ENCODE measurements at places on chromosomes 7 and 10. TPM values are rescaled to one million over a fixed set of nuclear protein-coding genes. Genes with fewer than 3 reads are reported as not detected.
A peak's percentile ranks its signal among the peaks of the same experiment; 100 is the strongest.

Gene ZNF33A
- total RNA-seq = 33.8 TPM

DNA sequence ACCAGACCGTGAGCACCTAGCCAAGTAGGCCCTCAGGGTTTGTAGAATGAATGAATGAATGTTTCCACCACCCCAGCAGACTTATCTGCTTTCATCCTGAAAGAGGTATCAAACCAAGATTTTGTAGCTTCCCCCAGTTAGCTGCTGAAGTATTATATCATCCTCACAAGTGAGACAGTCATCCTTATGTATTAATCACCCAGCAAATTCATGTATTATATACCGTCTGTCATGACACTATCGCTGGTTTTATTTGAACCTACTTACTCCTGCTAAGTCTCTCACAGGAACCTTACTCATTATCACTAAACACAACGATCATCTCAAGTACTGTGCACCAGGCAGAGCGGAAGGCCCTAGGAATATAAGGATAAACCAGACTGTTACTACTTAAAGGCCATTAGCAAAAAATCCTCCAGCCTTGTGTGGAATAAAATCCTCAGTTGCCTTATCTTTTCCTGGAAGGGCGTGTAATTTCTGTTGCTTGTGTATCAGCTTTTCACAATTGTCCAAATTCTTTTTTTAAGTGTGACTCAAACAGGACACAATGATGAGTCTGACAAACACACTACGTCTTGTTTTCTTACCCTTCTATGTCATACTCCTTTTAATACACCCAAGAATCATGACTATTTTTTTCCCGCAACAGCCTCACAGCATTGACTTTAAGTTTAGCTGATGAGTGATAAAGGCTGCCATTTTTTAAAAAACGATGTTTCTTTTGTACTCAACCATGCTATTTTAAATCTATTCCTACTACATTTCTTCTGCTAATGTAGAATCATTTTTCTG, 176.1 kb upstream of the KLF14 start:
- H3K4me1 ChIP-seq = no peaks in the 10 kb centered on the region
- no peaks in the 10 kb centered on the region for H3K36me3 ChIP-seq
- no peaks in the 10 kb centered on the region for H3K27me3 ChIP-seq

DNA sequence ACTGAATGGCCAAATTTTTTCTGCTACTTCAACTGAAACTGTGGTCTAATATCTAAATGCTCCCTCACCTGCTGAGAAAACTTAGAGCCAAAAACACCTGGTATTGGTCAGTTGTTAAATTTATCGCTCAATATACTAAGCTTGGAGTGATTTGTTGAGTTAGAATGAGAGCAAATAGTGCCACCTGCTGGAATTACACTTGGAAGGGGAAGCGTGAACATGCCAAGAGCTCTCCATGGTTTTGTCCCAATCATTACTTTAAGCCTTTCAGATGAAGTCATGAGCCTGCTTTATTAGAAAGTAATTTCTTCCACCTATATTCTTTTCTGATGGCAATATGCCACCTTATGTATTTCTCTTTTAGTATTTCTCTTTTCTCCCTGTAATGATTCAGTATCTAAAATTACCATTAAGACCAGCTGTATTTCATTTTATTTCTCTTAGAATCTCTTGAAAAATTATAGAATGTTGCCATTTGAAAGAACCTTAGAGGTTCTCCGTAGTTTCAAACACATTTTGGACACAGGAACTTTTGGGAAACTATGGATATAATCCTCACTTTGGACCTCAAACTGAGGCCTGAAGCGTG, 447.8 kb upstream of the C7orf33 start:
- no peaks in the 10 kb centered on the region for H3K27me3 ChIP-seq
- no peak overlapping the region for H3K4me3 ChIP-seq
- H3K36me3 ChIP-seq = no peaks in the 10 kb centered on the region

DNA sequence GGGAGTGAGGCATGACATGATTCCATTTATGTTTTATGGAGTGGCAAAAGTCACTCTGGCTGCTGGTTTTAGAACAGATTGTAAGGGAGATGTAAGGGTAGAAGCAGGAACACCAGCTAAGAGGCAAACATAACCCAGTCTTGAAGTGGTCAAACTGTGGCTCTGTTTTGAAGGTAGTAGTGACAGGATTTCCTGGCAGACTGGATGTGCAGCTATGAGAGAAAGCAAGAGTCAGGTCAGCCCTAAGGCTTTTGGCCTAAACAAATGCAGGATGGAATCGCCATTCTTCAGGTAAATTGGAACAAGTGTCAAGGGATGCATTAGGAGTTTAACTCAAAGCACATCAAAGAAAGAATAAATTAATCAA, 175.3 kb upstream of the AGR3 start:
- H3K4me1 ChIP-seq = no peaks in the 10 kb centered on the region
- H3K27ac ChIP-seq = no peak overlapping the region
- H3K4me3 ChIP-seq = no peak overlapping the region
- no peaks in the 10 kb centered on the region for H3K27me3 ChIP-seq
- no peak for DNase-seq
- no peaks in the 10 kb centered on the region for H3K36me3 ChIP-seq

DNA sequence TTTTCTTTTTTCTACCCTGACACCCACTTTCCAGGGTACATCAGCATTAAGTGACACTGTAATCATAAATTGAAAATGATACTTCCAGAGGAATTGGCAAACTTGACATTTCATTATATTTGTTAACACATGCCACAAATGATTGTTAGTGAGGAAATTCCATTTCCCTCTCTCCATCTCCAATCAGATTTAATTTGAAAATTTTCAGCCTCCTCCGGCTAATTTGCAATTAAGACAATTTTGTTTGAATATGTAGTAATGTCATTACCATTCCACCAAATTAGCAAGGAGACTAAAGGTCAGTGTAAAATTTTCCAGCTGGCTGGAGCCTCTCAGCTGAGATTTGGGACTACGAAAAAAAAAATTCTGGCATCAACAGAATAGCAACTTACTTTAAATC, 242.7 kb downstream of the FOXP2 start:
- no peak overlapping the region for H3K4me3 ChIP-seq
- no peaks in the 10 kb centered on the region for H3K4me1 ChIP-seq
- DNase-seq = no peak
- no peak overlapping the region for H3K27ac ChIP-seq
- H3K27me3 ChIP-seq = no peaks in the 10 kb centered on the region

Gene CPEB3
- 15.2 TPM for total RNA-seq

Gene ASB4
- not detected for total RNA-seq

DNA sequence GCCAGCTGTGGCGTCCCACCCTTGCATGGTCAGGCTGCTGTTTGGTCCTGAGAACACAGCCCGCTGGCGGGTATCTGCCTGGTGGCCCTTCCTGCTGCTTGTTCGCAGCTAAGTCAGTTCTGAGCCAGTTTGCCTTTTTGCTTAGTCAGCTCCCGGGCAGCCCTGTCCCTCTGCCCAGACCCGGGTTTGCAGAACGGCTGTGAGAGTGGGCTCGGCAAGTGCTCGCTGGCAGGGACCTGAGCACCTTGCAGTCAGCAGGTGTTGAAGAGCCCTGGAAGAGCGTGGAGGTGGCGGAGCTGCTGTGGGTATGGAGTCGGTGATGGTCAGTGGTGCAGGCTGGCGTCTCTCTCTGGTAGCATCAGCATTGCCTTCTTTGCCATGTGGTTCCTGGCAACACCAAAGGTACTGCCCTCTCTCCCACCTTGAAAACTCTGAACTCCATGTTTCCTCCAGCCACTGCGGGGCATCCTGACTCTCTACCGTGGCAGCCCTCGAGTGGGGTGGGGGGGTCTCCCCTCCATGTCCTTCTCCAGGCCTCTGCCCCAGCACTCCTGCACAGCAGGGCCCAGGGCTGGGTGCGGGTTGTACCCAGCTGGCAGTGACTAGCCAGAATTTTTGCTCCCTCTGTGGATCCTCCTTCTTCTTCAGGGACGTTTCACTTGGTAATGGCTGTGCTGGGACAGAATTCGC, 4.6 kb downstream of the INPP5A start:
- H3K27me3 ChIP-seq = no peaks in the 10 kb centered on the region
- no peak overlapping the region for H3K4me3 ChIP-seq
- no peaks in the 10 kb centered on the region for H3K36me3 ChIP-seq
- H3K27ac ChIP-seq = no peak overlapping the region

GRCh38 chr10:48605786-48606529, 1.1 kb upstream of the ARHGAP22 start:
- no peak overlapping the region for H3K27ac ChIP-seq
- no peaks in the 10 kb centered on the region for H3K36me3 ChIP-seq
- no peak overlapping the region for H3K4me3 ChIP-seq
- no peak for DNase-seq
- no peaks in the 10 kb centered on the region for H3K27me3 ChIP-seq

Gene RELN
- total RNA-seq = 3.2 TPM

- no peak overlapping the region for H3K27ac ChIP-seq
- no peak overlapping the region for H3K4me3 ChIP-seq
- H3K36me3 ChIP-seq = no peaks in the 10 kb centered on the region
- no peak for DNase-seq
Observed at GRCh38 chr10:131760416-131761166, 140.2 kb upstream of the PPP2R2D start.

DNA sequence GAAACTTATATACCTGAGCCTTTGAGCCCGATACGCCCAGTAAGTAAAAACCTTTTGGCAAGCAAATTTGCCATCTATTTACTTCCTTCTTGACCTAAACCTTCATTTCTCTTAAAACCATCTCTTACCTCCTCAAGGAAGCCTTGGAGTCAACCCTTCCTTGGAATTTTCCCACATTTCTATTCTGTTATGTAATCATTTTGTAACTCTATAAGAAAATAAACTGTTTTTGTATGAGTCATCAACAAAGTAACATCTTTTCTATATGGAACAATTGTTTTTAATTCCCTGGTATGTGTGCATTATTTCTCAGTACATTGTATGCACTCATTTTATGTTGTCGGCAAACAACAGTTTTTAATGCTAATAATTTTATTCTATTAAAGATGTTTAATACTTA, 162.0 kb downstream of the TEX36 start:
- no peak for DNase-seq
- no peak overlapping the region for H3K4me3 ChIP-seq
- no peak overlapping the region for H3K27ac ChIP-seq
- H3K4me1 ChIP-seq = no peaks in the 10 kb centered on the region

Gene GAD2
- not detected for total RNA-seq

Gene GNGT1
- total RNA-seq = not detected

Gene TMEM270
- total RNA-seq = not detected

DNA sequence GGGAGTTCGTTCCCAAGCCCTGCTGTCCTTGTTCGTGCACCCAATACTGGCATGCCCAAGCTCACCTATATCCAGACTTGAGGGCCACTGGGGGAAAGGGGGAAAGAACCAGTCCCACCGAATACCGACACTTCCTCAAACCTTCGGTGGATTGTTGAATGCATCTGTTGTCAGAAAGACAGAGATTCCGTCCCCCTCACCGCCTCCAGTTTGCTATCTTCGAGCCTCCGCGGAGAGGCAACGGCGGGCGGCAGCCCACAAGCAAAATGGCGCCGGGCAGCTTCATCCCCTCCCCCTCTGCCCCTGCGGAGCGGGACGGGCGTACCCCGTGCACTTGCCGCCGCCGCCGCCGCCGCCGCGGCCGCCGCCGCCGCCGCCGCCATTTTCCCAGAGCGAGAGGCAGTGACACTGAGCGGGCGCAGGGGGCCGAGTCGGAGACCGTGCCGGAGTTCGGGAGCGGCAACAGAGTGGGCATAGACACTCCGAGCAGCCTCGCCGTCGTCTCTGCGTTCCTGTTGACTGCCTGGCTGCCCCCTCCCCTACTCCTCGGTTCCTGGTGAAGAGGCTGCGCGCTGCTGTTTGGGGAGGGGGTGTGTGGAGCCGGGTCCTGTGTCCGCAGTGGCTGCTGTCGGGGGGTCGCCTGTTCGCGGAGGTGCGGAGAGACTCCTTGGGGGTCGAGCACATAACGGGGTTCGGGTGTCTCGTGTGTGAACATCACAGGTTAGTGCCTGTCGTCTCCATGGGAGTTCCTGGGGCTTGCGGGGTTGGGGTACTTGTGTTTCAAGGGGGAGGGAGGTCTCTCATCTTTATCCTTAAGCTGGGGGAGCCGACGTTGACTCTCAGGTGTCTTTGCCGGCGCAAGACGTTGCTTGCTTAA, at the start of gene KMT2E:
TSS of gene KMT2E (plus strand) at position 390 of the 877 bp plus-strand sequence. CDS start 26,748 bp downstream, outside the sequence.
- H3K27me3 ChIP-seq = no peaks in the 10 kb centered on the region
- H3K27ac ChIP-seq = peak within 1 kb of the TSS; percentile 98
- H3K4me1 ChIP-seq = no peaks in the 10 kb centered on the region
- no peaks in the 10 kb centered on the region for H3K36me3 ChIP-seq
- H3K4me3 ChIP-seq = peak within 1 kb of the TSS; percentile 83

Data from Peyer's patch (tissue), 4 donors.